KBM-7 (cell line): ENCODE measurements at places on chromosomes 16 and 17.

DNA sequence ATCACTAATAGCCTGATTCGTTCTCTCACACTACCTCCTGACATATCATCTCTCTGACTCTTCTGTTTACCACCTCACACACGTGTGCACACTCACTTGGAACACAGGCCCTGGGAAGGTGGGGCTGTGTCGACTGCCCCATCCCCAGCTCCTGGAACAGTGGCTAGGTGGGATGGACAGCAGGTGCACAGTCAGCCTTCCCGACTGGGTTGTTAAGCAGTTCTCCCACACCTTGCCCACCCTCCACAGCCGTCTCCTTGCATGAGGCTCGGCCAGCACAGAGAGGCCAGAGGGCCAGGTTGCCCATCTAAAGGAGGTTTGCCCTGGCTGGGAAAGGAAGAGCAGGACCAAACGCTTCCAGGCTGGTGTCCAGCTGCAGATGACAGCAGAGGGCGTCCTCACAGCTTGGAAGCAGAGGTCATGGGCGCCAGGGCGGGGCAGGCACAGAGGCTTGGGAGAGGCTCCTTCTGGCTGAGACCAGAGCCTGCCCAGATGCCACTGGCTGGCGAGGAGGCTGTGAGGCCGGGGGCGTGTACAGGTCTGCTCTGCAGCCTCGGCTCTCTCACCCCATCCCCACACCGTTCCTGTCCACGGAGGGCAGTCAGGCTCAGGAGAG lies 92.8 kb downstream of the AMFR start:
- DNase-seq = no peak

DNA sequence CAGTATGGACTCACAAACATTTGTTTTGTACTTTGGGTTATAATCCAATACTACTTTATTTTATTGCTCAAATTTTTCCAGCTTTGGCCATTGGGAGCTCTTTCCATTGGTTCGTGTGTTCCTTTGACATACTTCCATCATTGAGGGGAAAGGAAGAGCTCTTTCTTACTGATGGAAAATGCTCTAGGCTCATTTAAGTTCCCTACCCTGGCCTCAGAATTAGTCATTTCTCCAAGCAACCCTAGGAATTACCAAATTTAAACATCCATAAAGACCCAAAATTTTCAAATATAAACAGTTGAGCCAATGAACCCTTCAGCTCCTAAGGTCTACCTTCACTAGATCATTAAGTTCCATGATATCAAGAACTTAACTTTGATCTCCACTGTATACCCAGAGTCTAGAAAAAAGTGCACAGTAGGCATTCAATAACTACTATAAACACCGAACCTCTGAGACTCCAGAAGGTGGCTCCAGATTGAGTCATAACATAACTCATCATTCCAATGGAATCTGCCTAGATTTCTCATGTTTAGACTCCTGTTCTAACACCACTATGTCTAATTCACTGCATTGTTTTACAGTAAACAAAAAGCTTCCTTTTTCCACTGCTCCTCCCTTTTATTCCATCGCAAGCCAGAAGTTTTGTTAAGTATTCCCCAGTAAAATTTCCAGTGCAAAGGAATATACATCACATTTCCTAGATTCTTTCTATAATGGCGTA lies 39.0 kb downstream of the SMURF2 start:
- no peak for DNase-seq

DNA sequence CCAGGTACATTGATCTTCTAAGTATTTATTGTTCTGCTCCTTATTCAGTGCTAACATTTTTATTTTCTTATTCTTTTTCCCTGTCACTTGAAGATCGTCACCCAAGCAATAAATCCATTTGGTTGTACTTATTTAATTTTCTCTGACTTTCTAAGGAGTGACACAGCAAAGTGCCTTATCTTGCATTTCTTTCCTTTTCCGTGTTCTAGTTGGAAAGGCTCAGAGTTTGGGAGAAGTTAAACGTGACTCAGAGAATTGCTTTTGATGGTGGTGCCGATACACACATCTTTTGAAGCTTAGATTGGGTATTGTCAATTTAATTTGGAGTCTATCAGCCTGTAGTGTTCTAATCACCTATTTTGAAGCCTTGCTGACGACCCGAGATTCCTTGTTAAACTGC lies 72.0 kb downstream of the PITPNC1 start:
- DNase-seq = no peak

- DNase-seq = no peak
Measured at GRCh38 chr17:79361221-79361734, 249.6 kb downstream of the RBFOX3 start.
